ENCODE measurements at places on chromosomes 13 and 19. TPM values are rescaled to one million over a fixed set of nuclear protein-coding genes. Genes with fewer than 3 reads are reported as not detected.

The CALR gene
- total RNA-seq: 643 TPM

The STARD13 gene
- total RNA-seq: 50.1 TPM

The CPB2 gene
- total RNA-seq: not detected

The IGFL1 gene
- total RNA-seq: 1.9 TPM

The COL5A3 gene
- total RNA-seq: 12.4 TPM

The SELENOV gene
- not detected for total RNA-seq

The OXGR1 gene
- 3.7 TPM for total RNA-seq

The MCEMP1 gene
- not detected for total RNA-seq

The INSR gene
- total RNA-seq: 78.9 TPM

The METTL21C gene
- total RNA-seq: not detected

The COL4A1 gene
- total RNA-seq: 144 TPM

The ZNF345 gene
- 9.8 TPM for total RNA-seq

The PABPC3 gene
- total RNA-seq: 0.29 TPM

The IZUMO1 gene
- total RNA-seq: 0.91 TPM

The SYT3 gene
- 0.96 TPM for total RNA-seq

The CGB1 gene
- total RNA-seq: not detected

The NKPD1 gene
- 0.60 TPM for total RNA-seq

The CD79A gene
- total RNA-seq: 3.7 TPM

The TPP2 gene
- total RNA-seq: 46.5 TPM

The ZNF600 gene
- total RNA-seq: 23.0 TPM
